ENCODE measurements at places on chromosomes 1 and 21.

DNA sequence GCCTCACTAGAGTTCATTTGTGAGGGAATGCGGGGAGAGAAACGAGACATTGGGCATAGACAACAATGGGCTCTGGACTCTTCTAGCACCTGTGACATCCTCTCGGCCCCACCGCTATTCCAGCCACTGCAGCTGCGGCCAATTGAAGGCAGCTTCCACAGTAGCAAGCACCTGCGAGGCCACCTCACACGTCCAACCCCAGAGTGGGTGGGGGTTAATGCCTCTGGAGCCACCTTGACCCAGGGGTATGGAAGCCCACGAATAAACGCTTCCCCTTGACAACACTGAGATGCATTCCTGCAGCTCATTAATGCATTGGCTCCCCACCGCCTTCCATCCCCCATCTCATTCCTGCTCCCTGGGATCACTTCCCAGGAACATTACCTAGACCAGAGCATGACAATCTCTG is 104.4 kb downstream of the GLIS1 start:
- no peak for DNase-seq

GRCh38 chr1:107936498-107937481 is 28.2 kb downstream of the VAV3 start:
- DNase-seq: no peak

DNA sequence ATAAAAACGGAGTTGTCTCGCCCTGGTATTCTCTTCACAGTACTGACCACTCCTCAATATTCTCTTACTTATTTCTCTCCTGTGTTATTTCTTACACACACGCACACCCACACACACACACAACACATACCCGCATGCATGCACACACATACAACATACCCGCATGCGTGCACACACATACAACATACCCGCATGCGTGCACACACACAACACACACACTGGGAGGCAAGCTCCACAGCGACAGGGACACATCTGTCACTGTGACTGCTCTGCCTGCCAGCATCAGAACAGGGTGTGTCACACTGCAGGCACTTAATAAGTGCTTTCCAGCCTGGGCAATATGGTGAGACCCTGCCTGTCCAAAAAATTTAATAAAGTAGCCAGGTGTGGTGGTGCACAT is 20.8 kb upstream of the DDOST start:
- no peak for DNase-seq

DNA sequence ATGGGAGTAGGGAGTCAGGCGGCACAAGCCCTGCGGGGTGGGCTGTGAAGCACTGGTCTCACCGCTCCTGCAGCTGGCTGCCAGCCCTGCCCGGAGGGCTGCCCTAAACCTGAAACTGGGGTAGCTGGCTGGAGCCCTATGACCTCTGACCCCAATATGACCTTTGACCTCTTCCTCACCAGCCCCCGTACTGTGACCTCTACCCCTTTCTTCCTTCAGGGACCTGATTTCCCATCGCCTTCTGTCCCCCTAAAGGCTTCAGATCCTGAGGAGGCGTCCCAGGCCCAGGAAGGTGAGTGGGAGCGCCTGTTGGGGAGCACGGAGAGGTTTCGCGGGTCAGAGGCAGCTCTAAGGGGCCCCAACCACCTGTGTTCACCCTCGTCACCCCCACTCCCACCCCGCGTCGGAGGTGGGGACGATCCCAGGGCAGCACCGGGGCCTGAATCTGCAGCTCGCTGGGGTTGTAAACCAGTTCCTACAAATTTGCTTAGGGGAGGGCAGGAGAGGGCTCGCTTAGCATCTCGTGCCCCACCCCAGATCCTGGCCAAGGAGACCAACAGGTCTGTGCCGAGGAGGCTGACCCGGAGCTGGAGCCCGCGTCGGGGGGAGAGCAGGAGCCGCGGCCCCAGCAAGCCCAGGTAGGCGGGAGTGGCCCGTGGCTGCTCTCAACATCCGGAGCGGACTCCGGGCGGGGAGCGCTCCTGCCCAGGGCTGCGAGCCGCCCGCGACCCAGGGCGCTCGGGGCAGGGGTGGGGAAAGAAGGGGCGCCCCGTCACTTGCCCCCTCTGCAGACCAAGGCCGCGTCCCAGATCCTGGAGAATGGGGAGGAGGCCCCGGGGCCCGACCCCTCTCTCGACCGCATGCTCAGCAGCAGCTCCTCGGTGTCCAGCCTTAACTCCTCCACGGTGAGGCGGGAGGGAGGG is 7.3 kb downstream of the SYTL1 start:
- no peak for DNase-seq

GRCh38 chr1:224623743-224624333 is 7.7 kb downstream of the CNIH3 start:
- peak; percentile 27 for DNase-seq

GRCh38 chr1:38584448-38585355 is 274.9 kb downstream of the RRAGC start:
- DNase-seq: no peak

- no peak for DNase-seq
Observed at GRCh38 chr1:29420202-29420601, 183.9 kb downstream of the PTPRU start.

Data from erythroblast (primary cell).